ENCODE measurements at places on chromosomes 3 and 15.

DNA sequence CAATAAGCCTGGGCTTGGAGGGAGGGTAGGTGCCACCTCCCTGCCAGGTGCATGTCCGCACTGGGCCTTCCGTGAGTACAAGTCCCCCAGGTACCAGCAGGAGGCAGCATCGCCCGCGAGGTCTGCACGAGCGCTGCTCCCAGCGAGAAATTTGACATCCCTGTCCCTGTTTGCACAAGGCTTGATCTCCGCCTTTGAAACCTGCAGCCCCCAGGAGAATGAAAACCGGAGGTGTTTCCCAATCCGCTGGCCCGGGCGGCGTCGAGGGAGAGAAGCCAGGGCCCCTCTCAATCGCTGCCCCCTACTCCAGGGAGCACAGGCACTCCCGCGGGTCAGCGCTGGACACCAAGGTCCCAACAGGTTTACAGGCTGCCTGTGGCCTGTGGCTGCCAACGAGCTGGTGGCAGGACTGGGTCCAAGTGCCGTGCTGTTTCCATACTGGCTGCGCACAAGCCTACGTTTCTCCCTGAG lies 961 bp downstream of the HAPLN3 start:
- DNase-seq, result no peak

DNA sequence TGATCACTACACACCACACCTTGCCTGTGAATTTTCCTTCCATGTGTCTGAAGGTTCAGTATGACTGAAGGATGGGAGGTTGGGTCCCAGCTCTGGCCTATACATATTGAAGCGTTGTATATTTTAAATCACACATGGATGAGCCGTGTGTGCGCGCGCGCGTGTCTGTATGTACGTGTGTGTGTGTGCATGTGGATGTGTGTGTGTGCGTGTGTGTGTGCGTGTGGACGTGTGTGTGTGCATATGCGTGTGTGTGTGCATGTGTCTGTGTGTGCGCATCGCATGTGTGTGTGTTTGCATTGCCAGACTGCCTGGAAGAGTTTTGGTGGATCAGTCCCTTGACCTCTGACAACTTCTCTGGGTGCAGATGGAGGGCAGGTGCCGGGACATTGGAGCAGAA lies 45.7 kb downstream of the RPLP1 start:
- DNase-seq, result no peak

- DNase-seq, result no peak
Observed at GRCh38 chr3:124092811-124093210, 100.9 kb upstream of the ROPN1 start.

DNA sequence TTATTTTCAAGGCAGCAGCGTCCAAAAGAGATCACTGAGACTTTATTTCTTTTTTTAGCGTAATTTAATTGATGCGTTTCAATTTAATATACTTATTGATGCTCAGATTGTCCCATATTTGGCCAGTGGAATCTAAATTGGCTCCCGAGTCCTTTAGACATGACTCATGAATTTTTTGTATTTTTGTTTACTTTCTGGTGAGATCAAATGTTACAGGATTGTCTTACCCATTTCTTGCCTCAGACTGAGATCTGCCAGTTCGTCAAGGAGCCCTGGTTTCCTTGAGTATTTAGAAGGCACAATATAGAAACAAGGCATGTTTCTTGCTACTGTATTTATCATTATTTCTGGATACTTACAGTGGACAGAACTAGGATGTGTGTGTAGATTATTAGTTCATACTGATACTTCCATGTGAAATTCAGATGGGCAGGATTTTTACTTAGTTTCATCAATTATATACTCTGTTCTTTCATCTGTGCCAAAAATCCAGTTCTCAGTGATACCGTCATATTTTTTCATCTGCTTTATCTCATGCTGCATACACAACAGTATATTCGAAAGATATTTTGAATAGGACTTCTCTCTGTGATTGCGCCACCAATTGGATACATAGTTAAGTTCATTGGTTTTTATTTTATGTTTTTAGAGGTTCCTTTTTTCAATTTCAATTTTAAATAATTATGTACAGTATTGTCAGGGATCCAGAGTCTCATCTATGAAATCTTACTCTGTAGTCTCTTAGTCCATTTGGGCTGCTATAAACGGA lies 436.9 kb upstream of the C2CD4B start:
- DNase-seq, result no peak

DNA sequence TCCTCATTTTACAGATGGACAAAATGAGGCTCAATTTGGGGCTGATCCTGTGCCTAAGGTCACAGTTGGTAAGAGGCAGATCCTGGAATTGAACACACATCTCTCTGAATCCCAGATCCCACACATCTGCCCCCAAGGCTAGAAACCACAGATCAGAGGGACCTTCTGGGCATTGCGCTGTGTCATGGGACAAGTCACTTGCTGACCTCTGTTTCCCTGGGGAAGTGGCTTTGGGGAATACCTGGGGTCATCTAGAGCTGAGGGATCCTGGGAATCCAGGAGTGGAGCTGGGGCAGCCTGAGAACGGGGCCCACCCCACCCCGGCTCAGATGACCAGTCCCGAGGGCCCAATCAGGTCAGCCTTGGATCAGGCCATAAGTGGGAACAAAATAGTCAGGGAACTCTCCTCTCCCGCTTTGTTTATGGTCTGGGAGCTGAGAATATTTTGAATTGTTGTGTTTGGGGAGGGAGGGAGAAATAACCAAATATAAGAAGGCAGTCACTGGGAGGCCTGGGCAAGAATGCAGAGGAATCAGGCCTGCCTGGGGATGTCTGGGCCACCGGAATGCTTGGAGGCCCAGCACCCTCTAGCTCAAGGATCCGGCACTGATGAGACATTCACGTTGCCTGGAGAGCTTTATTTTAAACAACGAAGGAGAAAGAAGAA lies 8.8 kb upstream of the SLC6A6 start:
- no peak for DNase-seq

- DNase-seq, result no peak
Observed at GRCh38 chr3:178517665-178518334, 18.4 kb upstream of the KCNMB2 start.

DNA sequence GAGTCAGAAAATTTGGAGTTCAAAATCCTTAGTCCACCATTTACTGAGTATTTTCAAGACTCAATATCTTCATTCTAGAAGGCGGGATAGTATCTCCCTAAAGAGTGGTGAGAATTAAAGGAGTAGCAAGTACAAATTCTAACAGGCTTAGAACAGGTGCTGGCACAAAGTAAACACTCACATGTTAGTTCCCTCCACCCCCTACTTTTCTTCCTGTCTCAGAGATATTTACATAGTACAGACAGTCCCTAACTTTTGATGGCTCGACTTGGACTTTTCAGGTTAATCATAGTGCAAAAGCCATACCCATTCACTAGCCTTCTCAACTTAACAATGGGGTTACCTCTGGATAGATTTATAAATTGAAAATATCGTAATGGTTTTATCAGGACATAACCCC lies 476.2 kb upstream of the RASGRP1 start:
- no peak for DNase-seq

GRCh38 chr15:73745073-73745472 lies 8.1 kb downstream of the INSYN1 start:
- no peak for DNase-seq

GRCh38 chr3:11059090-11059798 lies 66.7 kb downstream of the SLC6A1 start:
- peak; percentile 32 for DNase-seq

GRCh38 chr3:61807865-61808276 lies 246.5 kb downstream of the PTPRG start:
- peak; percentile 14 for DNase-seq

GRCh38 chr15:66296186-66296585 lies 2.8 kb downstream of the DIS3L start:
- DNase-seq, result no peak

GRCh38 chr3:37862219-37862902 lies 681 bp downstream of the CTDSPL start:
- no peak for DNase-seq

DNA sequence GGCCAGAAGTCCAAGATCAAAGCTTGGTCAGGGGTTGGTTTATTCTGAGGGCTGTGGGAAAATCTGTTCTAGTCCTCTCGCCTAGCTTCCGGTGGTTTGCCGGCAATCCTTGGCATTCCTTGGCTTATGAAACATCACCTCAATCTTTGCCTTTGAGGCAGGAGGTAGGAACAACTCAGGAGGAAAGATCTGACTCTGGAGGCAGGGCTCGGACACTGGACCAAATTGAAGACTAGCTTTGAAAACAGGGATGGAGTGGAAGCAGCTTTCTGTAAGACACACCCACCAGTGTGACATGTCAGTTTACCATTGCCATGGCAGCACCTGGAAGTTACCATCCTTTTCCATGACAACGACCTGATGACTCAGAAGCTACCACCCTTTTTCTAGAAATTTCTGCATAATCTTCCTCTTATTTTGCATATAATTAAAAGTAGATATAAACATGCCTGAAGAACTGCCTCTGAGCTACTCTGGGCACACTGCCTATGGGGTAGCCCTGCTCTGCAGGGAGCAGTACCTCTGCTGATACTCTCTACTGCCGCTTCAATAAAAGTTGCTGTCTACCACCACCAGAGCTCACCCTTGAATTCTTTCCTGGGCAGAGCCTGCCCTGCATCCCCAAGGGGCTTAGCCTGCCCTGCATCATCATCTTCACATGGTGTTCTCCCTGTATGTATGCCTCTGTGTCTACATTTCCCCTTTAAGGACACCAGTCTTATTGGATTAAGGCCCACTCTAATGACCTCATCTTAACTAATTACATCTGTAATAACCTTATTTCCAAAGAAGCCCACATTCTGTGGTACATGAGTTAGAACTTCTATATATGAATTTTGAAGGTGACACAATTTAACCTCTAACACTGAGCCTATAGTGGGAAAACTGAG lies 38.3 kb upstream of the TM4SF4 start:
- DNase-seq, result no peak

DNA sequence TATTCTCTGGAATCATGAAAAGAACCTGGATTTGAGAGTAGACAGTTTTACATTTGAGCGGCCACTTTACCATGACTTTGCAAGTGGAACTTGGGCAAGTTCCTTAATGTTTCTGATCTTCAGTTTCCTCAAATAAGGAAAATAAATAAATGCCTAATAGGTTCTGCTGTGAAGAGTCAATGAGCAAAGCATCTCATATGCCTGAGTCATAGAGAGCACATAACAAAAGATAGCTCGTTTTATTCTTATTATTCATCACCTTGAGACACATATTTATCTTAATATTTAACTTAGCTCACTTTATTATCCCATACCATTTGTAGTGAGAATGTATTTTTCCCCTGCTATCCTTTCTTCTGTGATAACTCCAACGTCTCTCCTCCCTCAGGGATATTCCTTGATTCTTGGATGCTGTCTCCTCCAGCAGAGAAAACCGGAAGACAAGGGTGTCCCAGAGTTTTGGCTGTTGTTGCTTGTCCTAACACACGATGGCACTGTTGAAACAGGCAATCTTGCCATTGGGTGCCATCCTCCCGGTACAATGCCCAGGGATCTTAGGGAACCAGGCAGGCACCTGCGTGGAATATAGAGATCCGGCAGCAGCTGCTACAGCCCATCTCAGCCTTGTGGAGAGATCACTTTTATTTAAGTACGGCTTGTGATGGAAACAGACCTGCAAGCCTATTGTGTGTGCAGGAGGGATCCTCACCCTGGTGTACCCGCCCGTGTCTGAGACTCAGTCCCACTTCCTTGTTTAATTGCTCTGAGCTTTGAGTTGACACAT lies 33.3 kb upstream of the VPS33B start:
- peak; percentile 85 for DNase-seq

- DNase-seq, result no peak
Observed at GRCh38 chr3:153111016-153111415, 51.0 kb upstream of the RAP2B start.

GRCh38 chr3:33287672-33288282 lies 10.5 kb downstream of the FBXL2 start:
- no peak for DNase-seq

- no peak for DNase-seq
Observed at GRCh38 chr3:43005981-43006380, 26.9 kb downstream of the GASK1A start.

DNA sequence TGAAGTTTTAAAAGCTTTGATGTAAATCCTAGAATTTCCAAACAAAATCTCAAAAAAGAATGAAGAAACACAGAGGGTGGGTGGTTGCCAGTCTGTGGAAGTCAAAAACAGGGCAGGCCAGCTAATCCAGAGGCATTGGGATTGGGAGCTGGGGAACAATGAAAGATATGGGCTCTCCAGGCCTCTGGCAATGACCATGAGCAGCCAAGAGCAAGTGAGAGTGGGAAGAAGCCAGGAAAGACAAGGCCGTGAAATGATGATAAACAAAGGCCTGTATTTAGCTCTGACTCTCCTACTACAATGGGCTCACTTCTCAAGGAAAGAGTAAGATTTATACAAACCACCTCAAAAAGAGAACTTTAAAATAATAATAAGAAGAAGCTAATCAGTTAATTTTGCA lies 248.5 kb downstream of the ZMAT3 start:
- DNase-seq, result no peak
